Fibroblast of skin of scalp (primary cell): ENCODE measurements at places on chromosomes 16 and 17.

- DNase-seq, result no peak
Observed at GRCh38 chr17:63693411-63694113, 6.4 kb downstream of the LIMD2 start.

DNA sequence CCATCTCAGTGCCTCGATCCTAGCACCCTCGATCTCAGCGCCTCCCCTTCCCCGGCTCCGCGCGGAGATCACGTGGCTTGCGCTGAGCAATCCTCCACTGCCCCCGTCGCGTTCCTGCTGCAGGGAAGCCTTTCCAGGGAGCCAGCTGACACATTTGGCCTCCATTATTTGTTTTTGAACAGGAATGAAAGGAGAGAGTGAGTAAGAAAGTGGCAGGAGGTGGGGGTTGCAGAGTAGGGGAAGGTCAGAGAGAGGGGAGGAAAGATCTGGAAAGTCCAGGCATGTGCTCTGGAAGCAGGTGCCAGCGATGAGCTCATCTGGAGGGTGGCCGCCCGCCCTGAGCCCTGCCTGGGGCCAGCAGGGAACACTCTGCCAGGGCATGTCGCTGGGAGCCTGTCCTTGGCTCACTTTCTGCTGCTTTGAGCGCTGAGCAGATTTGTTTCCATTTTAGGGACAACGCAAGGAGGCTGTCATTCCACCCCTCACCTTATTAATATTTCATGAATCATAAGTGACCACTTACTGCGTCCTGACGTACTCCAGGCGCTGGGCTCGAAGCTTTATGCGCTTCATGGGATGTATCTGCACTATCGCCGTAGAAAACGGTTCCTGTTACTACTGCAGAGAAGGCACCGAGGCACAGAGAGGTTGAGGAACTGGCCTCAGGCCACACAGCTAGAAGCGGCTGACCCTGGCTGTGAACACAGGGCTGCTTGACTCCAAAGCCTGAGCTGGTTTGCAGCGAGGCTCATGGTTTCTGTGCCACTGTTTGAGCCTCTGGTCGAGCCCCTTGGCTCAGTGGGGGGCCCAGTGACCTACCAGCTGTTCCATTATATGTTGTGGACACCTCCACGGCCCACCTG, 283.1 kb downstream of the SEC14L1 start:
- DNase-seq, result peak; percentile 94

- DNase-seq, result no peak
Observed at GRCh38 chr16:1152123-1152638, 725 bp upstream of the CACNA1H start.

DNA sequence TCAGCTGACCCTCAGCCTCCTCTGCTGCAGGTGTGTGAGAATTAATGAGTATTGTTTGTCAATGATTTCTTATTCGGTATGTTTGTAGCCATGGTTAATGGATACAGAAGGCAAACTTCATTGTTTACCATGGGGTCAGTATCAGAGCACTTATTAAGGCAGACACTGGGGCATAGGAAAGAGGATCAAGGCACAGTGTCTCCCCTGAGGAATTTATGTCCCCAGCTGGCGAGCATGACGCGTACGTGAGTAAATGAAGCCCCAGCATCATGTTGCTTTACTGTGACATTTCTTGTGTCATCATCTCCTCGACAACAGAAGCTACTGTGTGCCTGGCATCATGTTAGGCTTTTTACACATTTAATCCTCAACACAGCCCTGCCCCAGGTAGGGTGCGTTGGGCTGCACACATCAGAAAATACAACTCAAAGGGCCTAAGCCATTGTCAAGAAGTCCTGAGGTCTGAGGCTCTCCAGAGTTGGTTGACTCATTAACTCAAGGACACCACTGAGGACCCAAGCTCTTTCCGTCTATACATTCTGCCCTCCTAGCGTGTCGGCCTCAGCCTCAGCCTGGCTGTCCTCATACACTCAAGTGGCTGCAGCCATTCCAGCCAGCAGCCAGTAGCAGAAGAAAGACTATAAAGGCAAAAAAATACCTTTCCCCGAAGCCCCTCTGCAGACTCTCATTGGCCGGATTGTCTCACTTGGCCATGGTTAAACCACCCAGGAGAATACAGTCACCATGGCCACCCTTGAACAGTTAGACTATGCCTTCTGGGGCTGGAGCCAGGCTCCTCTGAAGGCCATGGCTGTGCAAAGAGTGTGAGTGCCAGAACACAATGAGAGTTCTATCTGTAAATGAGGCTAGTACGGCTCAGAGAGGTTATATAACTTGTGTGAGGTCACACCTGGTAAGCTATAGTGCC, 13.9 kb upstream of the ZCCHC14 start:
- DNase-seq, result no peak

DNA sequence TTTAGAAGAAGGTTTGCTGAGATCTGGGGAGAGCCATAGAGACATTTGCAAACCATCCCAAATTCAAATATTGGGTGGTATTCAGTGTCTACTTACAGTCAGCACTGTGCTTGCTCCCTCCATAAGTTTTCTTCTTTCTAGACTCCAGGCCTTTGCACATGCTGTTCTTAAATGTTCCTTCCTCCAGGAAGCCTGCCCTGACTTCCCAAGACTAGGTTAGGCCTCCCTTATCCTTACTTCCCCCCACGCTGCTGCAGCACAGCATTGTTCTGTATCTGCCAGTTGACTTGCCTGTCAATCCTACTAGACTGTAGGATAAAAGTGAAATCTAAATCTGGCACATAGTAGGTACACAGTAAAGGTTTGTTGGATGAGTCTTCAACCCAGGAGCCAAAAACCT, 53.4 kb downstream of the ASIC2 start:
- DNase-seq, result no peak

- DNase-seq, result no peak
Observed at GRCh38 chr16:23712976-23713375, at the start of gene ERN2. ERN2 (minus strand) TSS chr16:23713222; CDS start chr16:23713187, 35 bp downstream.

GRCh38 chr16:4182581-4183236, 59.2 kb downstream of the SRL start:
- DNase-seq, result no peak

GRCh38 chr17:31249835-31250141, 47.3 kb downstream of the OMG start:
- no peak for DNase-seq

DNA sequence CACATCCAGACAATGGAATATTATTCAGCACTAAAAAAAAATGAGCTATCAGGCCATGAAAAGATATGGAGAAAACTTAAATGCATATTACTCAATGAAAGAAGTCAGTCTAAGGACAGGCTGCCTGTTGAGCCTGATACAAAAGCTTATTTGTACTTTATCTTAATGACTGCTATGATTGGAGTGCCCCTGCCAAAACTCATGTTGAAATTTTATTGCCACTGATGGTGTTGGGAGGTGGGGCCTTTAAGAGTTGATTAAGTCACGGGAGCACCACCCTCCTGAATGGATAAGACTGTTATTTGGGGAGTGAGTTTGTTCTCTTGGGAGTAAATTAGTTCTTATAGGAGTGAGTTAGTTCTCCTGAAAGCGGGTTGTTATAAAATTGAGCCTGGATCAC, 9.9 kb downstream of the C17orf67 start:
- no peak for DNase-seq

DNA sequence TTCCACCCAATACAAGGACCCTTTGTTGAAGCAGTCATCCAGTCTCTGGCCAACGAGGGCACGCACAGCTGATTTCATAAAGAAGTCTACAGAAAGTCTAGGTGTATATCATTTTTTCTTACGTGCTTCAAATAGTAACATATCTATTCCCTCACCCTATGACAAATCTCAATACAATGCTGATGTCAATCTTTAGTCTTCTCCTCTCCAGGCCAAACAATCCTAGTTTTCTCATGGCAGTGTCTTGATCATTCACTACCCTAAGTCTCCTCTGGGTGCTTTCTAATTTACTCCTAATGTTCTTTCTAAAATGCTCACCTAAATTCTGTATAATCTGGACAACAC, 92.6 kb downstream of the CACNG1 start:
- peak; percentile 40 for DNase-seq

DNA sequence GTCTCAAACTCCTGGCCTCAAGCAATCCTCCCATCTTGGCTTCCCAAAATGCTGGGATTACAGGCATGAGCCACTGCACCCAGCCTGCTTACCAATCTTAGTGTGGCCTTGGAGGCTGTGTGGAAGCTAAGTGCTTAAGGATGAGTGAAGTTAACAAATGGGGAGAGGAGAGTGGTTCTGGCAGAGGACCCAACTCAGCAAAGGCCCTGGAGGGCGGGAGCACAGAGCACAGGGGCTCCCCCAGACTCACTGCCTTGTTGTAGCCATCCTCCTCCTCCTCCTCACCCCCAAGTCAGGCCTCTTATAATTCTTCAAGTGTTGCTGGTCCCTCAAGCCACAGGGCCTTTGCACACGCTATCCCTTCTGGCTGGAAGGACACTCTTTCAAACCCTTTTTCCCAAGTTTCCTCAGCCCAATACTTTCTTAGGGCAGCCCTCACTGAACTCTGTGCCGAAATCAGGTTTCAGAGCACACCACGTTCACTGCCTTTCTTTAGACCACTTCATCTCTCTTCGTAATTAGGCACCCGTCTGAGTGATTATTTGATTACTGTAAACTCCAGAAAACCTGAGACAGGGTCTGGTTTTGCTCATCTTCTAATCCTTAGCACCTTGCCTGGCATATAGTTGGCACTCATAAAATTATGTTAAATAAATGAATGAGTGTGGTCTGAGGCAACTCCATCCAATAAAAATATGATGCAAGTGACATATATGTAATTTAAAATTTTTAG, 23.4 kb downstream of the NGFR start:
- DNase-seq, result no peak

GRCh38 chr17:66476014-66476413, 173.6 kb downstream of the PRKCA start:
- DNase-seq, result no peak

GRCh38 chr16:87490096-87490798, 2.6 kb downstream of the ZCCHC14 start:
- no peak for DNase-seq

GRCh38 chr16:68091380-68092261, 6.5 kb downstream of the NFATC3 start:
- peak; percentile 43 for DNase-seq

- peak; percentile 40 for DNase-seq
Observed at GRCh38 chr17:13601322-13601775, 380 bp downstream of the HS3ST3A1 start.

GRCh38 chr17:40548982-40549685, 16.1 kb downstream of the CCR7 start:
- no peak for DNase-seq
